Neural progenitor cell (in vitro differentiated cells): ENCODE measurements at places on chromosomes 3 and 15. TPM values are rescaled to one million over a fixed set of nuclear protein-coding genes. Genes with fewer than 3 reads are reported as not detected.

DNA sequence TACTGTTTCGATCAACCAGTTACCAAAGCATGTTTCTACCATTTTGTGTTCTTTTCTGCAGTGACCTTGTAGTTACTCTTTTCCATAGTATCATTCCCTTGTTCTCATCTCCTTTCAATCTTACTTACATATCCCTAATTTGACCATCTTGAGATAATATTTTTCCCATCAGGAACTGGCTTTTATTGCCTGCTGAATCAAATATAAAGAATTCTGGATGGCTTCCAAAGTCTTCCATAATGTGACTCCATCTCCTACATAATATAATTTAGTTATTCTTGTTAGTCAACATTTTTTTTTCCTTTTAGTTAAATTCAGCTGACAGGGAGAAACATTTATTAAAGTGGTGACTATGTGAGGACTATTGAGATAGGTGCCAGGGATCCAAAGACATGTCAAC lies 7.0 kb downstream of the USP8 start:
- DNase-seq, result no peak

IQCH gene
- total RNA-seq, result 6.4 and 21.0 TPM in 2 replicates

SLC12A8 gene
- total RNA-seq, result 2.2 and 4.6 TPM in 2 replicates

- DNase-seq, result peak; percentile 14
These were observed 324.5 kb upstream of the ROBO2 start for GRCh38 chr3:76715426-76715825.

DNA sequence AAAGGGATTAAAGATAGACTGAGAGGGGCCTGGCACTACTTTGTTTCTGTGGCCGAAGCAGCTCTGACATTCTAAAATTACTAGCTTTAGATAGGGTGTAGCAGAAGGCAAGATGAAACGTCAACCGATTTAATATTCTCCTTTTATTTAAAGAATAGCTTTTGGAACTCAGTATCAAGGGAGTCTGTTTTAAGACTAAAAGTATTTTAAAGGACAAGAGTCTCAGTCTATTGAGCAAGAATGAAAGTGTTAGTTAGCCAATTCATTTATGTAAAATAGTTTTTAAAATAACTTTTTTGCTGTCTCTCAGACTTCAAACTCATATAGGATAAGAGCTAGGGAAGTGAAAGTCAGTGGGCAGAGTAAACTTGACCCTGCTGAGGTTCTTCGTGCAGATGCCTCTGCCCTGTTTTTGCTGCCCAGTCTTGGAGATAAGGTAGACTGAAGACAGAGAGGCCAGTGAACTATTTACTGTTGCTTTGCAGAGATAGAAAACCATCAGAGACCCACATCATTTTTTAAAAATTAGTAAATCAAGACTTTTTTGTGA lies 1090.9 kb downstream of the ROBO2 start:
- DNase-seq, result no peak

- no peak for DNase-seq
These were observed 11.4 kb upstream of the CCDC174 start for GRCh38 chr3:14640157-14640562.

DNA sequence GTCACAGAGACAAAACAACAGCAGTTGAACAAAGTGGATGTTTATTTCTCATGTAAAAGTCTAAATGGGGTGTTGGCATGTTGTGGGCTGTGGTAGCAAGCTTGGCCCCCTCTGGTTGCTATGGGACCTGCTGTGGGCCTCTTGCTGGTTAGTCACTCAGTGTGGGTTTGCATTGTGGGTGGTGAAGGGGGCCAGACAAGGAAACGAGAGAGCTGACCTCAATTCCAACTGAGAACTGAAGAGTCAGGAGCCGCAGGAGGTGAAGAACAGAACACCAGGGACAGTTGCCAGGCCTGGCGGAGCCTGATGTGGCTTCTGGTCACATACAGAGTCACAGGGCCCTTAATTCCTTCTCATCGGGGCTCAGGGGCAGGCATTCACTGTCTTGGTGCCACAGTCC lies 1.9 kb upstream of the ADPGK start:
- no peak for DNase-seq

TLR9 gene
- total RNA-seq, result not detected in 2 replicates

DNA sequence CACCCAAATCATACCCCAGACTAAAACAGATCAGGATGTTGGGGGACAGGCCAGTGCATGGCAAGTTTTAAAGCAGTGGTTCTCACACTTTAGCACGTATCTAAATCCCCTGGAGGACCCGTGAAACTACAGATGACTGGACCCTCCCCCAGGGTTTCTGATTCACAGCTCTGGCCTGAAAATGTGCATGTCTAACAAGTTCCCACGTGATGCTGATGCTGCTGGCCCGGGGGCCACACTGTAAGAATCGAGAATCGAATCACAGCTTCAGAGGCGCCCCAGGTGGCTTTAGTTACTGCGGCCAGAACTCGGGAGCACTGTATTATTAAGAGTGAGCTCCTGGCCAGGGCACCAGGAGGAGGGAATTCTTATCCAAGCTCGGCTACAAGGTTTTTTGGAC lies 11.6 kb downstream of the ADAMTS17 start:
- no peak for DNase-seq

DNA sequence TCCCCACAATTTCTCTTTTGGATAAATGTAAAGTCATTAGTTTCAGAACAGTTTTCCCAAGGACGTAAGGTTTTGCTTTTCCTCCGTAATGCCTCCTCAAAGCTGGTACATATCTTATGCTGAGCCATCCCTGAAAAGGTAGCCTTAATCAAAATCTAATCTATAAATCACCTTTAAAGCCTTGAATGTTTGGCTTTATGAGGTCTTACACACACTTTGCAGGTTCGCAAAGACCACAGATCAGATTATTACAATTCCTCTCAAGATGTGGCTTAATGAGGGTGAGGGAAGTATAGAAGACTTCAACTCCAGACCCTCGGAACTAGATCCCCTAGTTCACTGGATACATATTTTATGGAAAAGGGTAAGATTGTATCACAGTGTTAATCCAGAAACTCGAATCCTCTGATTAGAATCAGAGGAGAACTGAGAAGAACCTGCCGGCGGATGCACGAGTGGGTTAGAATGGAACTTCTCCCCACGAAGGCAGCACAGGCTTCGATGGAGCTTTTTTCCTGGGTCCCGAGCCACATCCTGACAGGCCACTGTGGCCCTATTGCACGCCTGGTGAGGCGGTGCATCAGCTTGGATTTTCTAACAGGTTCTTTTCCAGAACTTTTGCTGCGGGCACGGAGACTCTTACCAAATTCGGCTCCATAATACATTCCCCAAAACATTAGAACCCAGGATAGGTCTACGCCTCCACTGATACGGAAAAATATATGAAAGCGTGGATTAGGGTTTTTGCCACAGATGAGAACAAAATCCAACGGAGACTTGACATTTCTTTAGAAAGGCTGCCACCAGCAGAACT lies 1.2 kb downstream of the CTXND1 start:
- peak; percentile 28 for DNase-seq
